EL (cell line): ENCODE measurements at places on chromosomes 3 and 15.
A peak's percentile ranks its signal among the peaks of the same experiment; 100 is the strongest.

- no peak for DNase-seq
Measured at GRCh38 chr3:85251766-85252165, 293.0 kb downstream of the CADM2 start.

DNA sequence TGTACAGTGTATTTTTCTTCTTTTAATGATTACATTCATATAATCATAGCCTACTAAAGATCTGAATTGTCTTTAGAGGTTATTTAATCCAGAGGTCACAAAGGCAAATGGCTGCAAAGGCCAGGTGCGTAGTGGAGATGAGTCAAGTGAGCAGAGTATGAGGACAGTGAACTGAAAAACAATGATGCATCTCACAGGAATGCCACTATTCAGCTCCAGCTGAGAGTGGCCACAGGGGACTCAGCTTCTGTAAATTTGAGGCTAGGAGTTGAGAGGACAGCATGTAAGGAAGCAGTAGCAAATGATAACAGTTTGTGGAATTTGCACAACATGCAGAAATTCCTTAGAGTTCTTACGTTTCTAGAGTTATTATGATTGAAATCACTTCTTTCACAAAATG is 50.4 kb downstream of the COL6A5 start:
- DNase-seq: peak; percentile 41

- no peak for DNase-seq
Measured at GRCh38 chr3:23809294-23809693, 3.5 kb downstream of the UBE2E1 start.

DNA sequence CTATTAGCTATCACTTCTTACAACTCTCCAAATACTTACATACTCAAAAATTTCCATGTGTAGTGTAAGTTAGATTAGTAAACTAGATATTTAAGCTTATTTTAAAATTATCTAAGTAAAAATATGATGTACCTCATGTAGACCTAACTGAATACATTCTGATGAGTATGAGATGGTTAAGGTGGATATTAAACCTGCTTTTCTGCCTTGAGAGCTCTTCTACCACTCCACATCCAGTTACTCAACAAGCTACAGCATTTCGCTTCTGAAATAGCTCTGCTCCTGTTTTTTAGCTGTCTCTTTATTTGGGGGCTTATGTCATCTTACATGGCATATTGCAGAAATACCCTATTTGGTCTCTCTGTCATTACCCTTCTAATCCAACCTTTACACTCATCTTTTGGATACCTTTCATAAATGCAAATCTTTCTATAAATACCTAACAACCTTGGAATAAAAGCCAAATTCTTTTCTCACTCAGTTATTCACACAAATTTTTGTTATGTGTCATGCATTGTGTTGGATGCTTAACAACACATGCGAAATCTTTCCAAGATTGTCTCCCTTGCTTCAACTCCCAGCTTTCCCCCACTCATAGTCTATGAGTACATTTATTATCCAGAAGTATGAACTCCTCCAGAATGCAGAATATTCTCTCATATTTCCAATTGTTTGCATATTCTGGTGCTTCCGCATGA is 92.0 kb downstream of the ALCAM start:
- DNase-seq: peak; percentile 54

DNA sequence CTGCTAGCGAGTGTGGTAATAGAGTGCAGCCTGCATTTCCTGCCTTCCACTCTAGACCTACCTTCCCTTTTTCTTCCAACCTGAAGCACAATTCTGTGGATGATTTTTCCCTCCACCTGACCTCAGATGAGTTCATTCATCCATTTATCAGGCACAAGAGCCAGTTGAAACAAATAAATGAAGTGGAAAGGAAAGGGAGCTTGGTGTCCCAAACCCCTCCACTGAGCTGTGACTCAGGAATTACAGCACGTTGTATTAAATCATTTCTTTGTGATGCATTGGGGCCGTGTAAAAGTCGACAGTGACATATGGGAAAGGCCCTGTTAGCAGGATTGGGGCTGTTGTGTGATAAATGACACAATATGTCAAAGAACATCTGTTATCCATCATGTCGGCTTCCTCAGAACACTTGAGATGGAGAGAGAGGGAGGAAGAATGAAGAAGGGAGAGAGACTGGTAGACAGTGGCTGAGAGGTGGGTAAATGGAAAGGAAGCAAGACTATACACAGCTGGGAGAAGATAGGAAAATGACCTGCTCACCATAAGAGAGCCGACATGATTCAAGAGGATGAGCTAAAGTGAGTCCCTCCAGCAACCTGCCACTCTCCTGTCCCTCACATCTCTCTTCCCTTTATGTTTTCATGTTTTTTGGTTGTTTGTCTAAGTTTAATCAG is 366.0 kb downstream of the AGBL1 start:
- no peak for DNase-seq

DNA sequence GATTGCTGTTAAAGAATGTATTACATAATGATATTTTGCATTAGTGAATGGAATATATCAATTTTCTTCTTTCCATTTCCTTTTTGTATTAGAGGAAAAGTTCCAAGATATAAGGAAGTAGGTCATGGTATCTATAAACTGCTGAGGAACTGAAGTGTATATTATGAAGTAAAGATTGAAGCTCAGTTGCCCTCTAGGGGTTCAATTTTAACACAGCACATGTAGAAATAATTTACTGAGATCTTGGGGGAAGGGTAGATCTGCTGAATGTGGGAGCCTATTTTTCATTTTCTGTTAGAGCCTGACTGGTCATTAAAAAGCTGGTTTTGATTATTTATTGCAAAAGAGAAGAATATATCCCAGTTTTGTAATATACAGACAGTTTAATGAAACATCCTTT is 45.2 kb downstream of the CMC1 start:
- peak; percentile 37 for DNase-seq

GRCh38 chr3:129360705-129361460 is 67.6 kb downstream of the EFCAB12 start:
- DNase-seq: no peak

- DNase-seq: no peak
Measured at GRCh38 chr3:105996781-105997180, 128.0 kb upstream of the CBLB start.

DNA sequence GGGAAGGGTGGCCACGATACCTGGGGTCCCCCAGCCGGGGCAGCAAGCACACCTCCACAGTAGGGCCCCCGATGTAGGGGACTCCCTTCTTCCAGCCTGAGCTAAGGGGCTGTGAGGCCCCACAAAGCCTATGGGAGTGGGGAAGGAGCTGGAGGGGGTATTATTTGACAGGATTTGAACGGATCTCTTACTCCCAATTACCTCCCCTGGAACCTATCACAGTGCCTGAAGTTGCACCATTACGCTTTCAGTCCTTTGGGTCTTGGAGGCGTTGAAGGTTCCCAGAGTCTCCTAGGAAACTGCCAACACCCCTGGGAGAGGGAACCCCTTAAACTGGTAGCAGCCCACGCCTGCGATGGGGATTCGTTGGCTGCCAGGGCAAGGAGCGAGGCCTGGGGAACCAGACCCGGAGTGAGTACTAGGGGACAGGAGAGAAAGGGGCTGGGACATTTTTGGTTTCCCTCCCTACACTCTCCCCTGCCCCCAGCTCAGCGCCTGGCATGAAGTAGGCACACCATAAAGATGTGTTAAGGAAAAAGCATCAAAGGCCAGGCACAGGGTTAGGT is 409 bp upstream of the LHFPL4 start:
- DNase-seq: no peak

- DNase-seq: no peak
Measured at GRCh38 chr15:47675735-47676134, 41.6 kb upstream of the SEMA6D start.

DNA sequence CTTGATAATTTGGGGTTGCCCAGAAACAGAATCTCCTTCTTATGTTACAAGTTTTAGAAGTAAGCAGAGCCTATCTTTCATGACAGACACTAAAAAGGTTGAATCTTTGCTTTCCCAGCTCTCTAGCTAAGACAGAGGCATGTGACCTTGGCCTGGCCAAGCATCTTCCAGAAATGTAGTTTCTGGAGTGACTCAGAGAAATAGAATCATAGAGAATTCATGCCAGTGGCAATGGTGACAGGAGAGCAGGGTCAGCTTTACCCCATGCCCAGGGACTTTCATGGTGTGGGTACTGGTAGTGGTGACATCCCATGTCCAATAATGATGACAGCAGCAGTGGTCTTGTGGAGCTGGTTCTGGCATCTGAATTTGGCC is 4.0 kb upstream of the PARP6 start:
- DNase-seq: peak; percentile 22

DNA sequence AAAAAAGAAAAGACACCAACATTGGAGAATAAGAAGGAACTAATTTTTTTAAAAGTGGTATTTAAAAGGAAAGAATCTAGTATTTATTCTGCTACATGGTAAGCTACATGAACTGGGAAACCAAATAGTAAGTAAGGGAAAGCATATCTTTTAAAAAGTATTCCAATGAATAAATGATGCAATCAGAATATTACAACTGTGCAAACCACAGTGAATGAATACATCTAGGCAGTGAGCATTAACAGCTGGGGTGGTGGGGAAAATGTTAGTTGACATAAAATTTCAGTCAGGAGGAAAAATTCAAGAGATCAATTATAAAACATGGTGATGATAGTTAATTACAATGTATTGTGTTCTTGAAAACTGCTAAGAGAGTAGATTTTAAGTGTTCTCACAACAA is 16.9 kb downstream of the ICE2 start:
- no peak for DNase-seq

DNA sequence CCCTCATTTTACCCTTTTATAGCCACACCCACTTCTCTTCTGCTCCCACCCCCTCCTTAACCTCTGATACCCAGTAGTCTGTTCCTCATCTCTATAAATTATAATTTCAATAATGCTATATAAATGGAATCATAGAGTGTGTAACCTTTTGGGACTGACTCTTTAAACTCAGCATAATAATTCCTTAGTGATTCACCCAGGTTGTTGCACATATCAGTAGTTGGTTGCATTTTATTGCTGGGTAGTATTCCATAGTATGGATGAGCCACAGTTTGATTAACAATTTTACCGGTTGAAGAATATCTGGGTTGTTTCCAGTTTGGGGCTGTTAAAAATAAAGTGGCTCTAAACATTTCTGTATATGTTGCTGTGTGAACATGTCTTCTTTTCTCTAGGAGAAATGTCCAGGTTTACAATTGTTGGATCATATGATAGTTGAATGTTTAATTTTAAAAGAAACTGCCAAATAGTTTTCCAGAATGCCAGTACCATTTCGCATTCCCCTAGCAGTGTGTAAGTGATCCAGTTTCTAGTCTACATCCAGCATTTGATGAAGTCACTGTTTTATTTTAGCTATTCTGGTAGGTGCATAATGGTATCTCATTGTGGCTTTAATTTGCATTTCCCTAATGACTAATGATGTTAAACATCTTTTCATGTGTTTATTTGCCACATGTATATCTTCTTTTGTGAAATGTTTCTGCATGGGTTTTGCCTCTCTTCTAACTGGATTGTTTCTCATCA is 68.5 kb downstream of the VPS8 start:
- DNase-seq: no peak

DNA sequence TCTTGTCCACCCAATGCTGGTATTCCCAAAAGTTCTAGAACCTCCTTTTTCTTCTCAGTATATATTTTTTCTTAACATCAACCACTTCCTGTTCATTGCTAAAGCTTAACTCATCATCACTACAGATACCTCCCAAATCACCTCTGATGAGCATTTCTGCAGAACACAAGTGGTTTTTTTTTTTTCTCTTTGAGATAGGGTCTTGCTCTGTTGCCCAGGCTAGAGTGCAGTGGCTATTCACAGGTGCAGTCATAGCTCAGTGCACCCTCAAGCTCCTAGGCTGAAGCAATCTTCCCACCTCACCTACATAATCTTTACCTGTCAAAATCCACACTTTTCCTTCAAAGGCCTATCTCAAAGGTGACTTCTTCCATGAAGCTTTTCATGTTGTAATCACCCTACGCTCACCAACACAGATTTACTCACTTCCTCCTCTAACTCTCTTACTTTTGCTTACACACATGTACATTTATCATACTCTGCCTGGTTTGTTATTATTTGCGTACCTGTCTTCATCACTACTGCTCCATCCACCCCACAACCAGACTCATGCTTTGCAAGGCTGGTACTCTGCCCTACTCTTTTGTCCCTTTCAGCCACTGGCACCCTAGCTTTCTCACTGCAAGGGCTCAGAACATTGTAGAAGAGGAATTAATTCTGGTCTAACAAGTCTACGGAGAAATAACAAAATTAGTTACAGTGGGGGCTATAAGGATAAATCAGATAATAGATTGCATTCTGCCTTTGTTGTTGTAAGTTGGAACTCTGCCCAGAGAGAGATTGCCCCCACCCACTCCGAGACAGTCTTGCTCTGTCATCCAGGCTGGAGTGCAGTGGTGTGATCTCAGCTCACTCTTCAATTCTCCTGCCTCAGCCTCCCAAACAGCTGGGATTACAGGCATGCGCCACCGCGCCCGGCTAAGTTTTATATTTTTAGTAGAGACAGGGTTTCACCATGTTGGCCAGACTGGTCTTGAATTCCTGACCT is 27.5 kb downstream of the HERC1 start:
- DNase-seq: no peak

DNA sequence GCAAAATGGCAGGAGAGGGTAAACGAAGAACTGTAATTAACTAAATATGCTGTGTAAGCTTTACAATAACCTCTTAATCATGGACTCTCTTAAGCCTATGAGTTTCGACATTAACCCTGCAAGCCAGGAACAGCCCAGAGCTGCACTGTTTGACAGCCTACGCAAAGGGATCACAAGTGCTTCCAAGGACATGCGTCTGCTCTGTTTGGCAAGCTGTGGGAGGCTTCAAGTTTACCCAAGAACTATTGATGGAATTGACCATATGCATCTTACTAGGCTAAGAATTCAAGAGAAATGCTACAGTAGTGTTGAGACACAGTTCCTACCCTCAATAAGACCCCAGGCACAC is 66.0 kb downstream of the PDZRN3 start:
- DNase-seq: no peak

DNA sequence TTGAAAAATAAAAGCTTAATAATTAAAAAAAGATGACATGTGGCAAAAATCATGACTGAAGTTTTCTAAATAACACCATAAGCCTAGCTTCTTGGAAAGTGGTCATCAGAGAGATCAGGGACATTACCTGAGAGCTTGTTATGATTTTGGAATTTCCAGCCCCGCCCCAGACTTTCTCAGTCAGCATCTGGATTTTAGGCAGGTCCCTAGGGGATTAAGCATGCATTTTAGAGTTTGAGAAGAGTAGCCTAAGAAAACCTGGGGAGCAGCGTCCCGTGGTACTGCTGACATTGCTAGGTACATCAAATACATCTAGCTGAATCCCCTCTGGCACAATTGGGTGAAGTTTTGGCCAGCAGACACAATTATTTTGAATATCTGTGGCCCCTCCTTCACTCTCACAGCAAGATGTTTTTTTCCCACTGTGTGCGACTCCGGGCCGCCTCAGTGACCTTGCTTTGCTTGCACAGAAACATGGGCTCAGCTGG is 58.7 kb upstream of the MEF2A start:
- no peak for DNase-seq
